Activated CD4-positive, alpha-beta T cell treated with anti-CD3 and anti-CD28 coated beads, Interleukin-2, Interleukin-6, amounts not matched to agents 100 ng/mL and 50 ng/mL, durations not matched to agents 16 hours and 8 hours (primary cell): ENCODE measurements at places on chromosomes 5 and 9.

DNA sequence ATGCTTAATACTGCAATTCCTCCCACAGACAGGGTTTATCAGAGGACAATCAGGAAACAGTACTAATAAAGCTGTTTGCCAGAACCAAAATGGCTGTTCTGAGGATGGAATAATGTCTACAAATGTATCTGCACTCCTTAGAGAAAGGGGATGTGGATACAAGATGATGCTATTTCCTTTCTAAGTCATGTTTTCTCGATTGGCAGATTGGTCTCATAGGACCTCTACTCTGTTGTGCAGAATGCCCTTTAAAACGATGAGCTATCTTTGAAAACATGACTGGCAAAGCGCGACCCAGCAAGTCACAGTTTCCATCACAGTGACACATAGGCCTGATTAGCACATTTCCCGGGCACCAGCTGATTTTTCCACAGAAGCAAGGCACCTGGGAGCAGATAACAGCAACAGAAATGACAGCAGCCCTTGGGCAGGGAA, 54.0 kb downstream of the AOPEP start:
- DNase-seq = peak; percentile 40

DNA sequence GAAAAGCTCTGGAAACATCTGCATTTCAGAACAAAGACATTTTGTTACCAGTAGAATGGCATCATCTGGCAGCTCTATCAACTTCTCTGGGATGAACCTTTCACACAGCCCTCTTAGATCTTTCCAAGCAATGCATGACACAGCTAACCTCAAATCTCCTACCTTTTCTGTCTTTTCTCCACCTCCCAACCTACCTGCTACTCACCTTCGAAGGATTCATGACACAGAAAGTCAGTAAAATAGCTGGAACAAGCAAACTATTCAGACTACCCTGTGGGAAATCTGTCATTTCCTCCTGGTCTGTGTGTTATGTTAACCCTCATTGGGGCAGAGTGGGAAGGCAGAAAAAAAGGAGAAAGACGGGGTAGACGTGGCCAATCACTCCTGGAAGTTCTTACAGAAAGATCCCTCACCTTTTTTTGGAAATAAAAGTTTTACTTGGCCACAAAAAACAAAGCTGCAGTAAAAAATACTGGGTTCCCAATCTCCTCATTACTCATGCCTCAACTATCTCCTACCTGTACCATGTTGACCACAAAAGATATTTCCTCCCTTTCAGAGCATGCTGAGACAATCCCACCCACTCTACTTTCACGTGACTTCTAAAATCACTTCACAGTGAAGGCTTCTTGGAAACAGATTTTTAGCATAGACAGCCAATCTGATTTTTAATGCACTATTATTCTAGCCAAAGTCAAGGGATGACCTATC, 362.1 kb upstream of the RFX3 start:
- DNase-seq = peak; percentile 63

GRCh38 chr9:34777666-34778065, 67.7 kb upstream of the CCL21 start:
- DNase-seq = no peak

GRCh38 chr9:33455945-33456344, 8.6 kb upstream of the AQP3 start:
- peak; percentile 27 for DNase-seq

GRCh38 chr5:8848997-8849594, 696.8 kb downstream of the SEMA5A start:
- DNase-seq = no peak

GRCh38 chr9:96502539-96503373, 52.8 kb downstream of the HABP4 start:
- no peak for DNase-seq

- no peak for DNase-seq
These were observed 222.1 kb downstream of the GOLPH3 start for GRCh38 chr5:31952067-31952466.

DNA sequence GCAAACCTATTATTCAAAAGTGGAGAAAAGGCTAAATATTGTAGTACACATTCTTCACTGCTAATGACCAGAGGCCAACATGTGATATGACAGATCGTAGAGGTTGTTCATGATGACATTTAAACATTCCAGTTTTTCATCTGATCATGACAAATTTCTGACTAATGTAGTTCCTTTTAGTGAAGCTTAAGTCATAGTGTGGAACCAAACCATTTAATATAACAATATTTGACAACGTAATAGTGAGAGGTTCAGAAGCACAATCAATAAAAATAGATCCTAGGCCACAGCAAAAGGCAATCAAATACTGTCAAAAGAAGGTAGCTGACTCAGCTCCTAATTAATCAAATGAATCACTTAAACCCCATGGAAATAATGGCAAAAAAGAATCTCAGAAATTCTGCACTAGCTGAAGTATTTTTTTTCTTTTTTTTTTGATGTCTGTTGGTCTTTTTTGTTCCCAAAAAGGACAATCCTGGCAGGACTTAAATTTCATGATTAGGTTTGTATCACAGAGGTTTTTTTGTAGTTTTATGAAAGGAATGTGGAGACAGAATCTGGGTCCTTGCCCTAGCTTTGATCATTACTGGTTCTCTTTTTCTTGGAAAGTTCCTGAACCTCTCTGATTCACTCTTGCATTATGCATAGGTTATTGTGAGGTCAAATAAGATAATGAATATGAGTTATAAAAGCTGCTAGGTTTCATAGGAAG, 795.0 kb downstream of the DTWD2 start:
- no peak for DNase-seq

DNA sequence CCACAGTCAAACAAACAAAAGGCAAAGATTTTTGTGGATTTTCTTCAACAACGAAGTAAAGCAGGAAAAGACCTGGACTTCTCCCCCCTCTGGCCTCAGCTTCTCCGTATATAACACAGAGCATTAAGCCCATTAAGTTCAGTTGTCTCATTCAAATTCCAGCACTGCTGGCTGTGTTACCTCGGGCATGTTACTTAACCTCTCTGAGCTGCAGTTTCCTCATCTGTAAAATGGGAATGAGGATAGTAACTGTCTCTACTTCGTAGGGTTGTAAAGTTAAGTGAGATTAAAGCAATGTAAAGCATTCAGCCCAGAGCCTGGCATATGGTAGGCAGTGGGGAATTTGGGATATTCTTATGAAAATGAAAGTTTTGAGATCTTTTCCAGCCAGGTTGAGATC, 92.7 kb upstream of the SMIM23 start:
- no peak for DNase-seq

- DNase-seq = no peak
These were observed 924.3 kb upstream of the CDH10 start for GRCh38 chr5:25568989-25569625.

- no peak for DNase-seq
These were observed 294.4 kb downstream of the MEF2C start for GRCh38 chr5:88588609-88589008.

- DNase-seq = no peak
These were observed 2.4 kb downstream of the PRRX2 start for GRCh38 chr9:129667850-129668249.

DNA sequence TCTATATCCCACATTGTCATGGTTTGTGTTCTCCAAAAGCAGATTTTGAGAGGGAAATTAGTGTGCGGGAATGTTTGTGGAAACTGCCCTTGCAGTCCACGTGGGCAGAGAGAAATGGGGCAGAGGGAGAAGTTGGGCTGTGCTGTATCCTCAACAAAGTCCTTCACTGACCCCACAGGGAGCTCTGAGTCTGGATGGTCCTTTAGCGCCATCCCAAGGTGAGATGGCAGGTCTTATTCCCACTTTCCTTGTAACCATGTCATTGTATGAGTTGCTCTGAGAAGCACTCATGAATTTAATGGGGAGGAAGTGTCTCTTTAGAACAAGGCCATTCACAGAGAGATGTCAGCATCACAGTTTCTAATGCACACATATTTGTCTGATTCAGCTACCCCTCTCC, 127.1 kb downstream of the ANKRD18B start:
- DNase-seq = no peak

GRCh38 chr9:131484560-131485185, 18.0 kb upstream of the POMT1 start:
- DNase-seq = no peak

DNA sequence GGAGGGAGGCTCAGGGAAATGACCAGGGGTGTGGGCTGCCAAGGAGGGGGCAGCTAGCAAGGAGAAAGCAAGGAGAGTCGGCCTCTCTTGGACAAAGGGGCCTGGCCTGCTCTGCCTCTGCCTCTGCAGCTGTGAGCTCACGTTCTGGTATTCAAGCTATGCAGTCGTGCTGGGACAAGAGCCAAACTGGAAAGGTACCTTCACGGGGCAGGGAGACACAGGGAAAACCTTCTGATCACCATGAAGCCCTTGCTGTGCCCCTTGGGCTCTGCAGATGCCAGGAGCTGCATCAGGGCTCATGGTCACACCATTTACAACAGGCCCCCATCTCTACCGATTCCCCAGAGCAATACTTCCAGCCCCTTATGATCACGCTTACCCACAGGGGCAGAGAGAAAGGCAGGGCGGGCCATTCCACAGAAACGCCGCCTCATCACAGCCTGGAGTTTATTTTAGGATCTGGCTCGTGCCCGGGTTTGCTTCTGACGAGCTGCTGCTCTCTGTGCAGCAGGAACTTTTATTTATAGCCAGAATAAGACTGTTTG, 63.2 kb downstream of the PRRT1B start:
- DNase-seq = no peak

GRCh38 chr9:114414346-114414745, 26.6 kb upstream of the AKNA start:
- DNase-seq = no peak

- DNase-seq = no peak
These were observed 5.0 kb upstream of the CXXC5 start for GRCh38 chr5:139642891-139643871.

GRCh38 chr9:134474055-134474370, 147.8 kb downstream of the RXRA start:
- DNase-seq = no peak

DNA sequence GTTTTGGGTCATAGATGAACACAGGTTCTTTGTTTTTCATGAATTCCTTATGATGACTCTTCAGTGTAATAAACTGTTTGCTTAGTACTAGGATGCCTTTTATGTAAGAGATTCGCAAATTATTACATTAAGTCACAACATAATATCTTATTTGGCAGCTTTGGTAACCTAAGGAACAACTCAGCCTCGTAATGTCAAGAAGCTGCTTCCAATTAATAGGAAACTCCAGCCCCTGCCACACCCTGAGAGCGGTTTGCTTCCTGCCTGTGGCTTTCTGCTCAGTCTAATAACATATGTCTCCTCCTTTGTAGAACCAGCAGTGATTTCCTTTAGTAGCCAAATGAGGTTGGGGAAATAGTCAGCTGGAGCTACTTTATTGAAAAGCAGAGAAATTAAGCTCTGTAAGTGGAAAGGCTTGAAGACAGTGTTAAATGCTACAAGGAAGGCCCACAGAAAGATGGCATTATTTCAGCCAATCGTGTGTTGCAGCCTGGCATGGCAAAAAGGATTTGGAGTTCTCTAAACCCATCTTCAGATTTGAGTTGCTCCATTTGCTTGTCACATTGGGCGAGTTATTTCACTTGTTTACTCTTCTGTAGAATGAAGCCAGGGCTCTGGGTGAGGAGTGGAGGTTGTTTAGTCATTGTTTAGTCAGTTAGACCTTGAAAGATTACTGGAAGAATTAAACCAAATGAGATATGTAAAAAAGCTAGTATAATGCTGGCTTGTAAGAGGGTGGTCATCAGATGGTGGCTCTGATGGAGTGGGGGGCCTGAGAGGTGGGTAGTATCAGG, 54.1 kb downstream of the MTAP start:
- no peak for DNase-seq

GRCh38 chr5:7207979-7208378, 188.0 kb upstream of the ADCY2 start:
- no peak for DNase-seq

DNA sequence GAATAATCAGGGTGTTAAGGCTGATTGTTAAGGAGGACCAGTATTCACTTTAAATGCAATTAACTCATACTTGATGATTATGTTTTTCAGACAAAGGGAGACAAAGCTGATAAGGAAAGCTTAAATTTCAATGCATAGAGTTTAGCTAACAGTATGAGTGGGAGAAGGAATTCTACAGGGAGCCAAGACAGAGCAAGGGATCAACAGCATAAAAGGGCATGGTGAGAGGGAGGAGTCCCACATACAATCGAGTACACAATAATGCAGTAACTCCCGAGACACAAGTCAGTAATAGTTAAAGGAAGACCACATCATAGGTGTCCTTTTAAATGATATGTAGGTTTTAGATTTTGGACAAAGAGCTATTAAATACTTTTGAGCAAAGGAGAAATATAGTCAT, 191.7 kb upstream of the PTPRD start:
- DNase-seq = no peak

DNA sequence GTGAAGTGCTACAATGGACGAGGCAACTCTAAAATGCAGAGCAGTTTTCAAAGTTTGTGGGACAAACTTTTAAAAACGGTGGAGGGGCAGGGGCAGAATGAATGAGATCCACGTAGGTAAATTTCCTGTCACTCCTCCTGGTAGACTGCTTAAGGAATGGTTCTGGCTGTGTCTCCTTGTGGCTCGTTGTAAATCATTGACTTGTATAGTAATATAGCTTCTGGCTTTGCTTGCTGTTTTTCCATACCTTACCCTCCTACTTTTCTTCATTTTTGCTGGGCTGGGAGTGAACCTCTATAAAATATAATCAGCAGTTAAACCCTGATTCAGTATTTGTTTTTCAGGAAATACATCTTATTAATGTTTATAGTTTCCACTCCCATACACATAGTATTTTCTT, 235.7 kb downstream of the TUSC1 start:
- no peak for DNase-seq

GRCh38 chr5:167639766-167640165, 651.7 kb upstream of the WWC1 start:
- no peak for DNase-seq

DNA sequence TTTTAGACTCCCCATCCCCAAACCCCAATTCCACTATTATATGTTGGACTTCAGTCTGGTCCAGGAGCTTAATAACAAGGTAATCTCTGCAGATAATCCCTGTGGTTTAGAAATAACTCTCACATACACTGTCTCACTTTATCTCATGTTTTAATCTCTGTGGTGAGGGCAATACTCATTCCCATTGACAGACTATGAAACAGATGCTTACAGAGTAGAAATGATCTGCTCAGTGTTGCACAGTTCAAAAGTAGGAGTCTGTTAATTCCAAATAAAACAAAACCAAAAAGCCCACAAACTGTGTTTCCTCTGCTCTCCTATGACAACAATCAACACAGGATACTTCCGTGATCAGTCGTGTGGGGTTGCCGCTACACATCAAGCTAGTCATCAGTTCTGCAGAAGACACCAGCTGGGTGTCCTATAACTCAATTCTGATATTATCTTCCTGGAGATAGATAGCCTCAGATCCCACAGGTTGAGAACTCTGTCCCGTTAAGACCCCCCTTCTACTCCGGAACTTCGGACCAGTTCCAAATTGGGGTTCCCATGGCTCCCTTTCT, 26.3 kb upstream of the FANCC start:
- DNase-seq = peak; percentile 41

DNA sequence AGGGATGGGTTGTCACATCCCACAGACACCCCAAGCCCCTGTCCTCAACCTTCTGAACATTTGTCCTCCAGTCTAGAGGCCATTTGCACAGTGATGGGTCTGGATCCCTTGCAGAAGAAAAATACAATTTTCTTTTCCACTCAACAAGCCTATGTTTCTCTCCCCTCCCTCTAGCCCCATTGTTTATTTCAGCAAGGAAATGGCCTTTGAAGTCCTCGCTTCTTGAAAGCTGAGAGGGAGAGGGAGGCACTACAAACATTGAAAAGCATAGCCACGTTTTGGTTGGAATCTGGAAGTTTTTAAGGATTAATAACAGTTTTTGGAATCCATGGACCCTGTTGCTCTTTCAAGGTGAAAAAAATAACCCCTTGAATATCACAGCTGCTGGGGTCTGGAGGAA, 24.0 kb upstream of the ARSI start:
- no peak for DNase-seq

GRCh38 chr9:74573640-74574191, 76.6 kb downstream of the RORB start:
- no peak for DNase-seq
